ENCODE measurements at places on chromosomes 1 and 21. TPM values are rescaled to one million over a fixed set of nuclear protein-coding genes. Genes with fewer than 3 reads are reported as not detected.

Gene NBPF10
- 3.4 TPM for total RNA-seq

DNA sequence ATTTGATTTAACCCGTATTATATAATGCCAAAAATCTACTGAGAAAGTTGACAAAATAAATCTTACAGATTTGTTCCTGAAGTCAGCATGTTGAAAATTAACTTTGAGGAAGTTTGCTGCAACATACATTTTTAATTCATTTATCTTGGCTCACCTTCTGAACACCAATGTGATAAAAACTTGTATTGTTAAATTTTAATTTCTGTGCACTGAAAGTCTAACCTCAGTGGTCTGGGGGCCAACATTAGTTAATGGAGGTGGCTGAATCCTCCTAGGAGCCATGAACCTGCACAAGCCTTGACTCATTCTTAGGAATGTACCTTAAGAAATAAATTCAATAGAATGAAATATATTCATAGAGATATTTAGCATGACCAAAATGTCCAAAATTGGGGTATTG is 95.3 kb downstream of the ADSS2 start:
- no peak for DNase-seq

Gene OVAAL
- not detected for total RNA-seq

DNA sequence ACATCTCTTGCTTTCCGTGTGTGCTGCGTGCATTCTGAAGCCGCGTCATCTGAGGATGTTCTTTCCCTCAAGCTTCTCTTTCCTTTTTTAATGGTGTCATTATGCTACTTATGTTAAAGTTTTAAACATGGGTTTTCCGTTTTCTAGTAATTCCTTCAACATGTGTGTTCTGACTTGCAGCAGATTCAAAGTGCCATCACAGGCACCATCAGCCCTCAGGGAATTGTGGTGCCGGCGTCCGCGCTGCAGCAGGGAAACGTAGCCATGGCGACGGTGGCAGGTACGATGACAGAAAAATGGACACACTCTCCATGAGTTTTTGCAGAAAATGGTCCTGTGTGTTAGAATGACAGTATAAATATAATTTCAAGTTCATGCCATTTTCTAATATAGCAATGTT is 42.4 kb downstream of the PKNOX1 start:
- no peak for DNase-seq

DNA sequence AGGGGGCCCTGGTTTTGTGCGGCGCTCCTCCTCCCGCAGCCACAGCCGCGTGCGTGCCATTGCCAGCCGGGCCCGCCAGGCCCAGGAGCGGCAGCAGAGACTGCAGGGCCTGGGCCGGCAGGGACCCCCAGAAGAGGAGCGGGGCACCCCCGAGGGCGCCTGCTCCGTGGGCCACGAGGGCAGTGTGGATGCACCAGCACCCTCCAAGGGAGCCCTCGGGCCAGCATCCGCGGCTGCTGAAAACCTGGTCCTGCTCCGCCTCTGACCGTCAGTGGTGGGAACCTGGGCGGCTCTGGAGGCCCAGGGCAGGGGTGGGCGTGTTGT is 21.5 kb downstream of the PANK4 start:
- no peak for DNase-seq

DNA sequence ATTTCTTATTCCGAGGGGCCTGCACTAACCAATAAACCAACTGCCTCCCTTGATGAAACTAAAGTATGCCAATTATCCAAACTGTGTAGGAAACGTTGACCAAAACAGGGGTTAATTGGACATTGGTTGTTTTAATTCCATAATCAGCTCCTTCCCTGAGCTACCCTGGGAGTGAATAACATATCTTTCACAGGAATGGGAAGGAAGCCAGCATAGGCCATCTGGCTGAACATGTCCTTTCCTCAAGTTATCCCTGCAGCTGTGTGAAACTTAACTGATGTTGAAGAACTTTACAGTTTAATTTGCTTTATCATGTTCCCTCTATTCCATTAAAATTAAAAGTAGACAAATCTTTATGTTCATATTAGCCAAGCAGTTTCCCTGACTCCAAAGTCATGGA is 75.4 kb downstream of the NRIP1 start:
- DNase-seq, result no peak

Gene FMOD
- 95.2 TPM for total RNA-seq

- DNase-seq, result no peak
Observed at GRCh38 chr1:224047538-224047937, 66.4 kb upstream of the FBXO28 start.

Gene RNU1-2
- total RNA-seq, result 6,165 TPM

DNA sequence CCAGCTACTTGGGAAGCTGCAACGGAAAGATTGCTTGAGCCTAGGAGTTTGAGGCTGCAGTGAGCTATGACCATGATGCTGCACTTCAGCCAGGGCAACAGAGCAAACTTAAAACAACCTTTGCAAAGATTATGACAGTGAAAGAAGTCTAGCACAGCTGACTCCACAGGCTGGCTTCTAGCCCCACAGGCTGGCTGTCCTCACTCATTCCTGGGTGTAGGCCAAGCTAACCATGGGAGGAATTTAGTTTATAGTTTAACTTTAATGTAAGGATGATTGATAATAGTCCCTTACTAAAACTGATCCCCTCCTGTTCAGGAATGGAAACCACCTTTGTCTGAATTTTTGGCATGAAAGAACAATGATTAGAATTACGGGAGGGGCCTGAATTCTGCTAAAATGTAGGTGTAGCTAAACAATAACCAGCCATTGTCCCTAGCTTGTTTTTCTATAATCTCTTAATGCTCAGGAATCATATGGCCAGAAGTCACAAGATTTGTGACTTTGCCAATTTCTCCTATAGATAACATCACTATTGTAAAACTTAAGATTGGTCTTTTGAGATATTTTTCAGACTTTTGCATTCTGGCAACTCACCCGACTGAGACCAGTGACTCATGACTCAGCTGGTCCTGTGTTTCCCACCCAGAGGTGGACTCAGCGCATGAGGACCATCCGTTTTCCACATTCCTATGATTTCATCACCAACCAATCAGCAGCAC is 28.1 kb upstream of the SGIP1 start:
- DNase-seq, result no peak

DNA sequence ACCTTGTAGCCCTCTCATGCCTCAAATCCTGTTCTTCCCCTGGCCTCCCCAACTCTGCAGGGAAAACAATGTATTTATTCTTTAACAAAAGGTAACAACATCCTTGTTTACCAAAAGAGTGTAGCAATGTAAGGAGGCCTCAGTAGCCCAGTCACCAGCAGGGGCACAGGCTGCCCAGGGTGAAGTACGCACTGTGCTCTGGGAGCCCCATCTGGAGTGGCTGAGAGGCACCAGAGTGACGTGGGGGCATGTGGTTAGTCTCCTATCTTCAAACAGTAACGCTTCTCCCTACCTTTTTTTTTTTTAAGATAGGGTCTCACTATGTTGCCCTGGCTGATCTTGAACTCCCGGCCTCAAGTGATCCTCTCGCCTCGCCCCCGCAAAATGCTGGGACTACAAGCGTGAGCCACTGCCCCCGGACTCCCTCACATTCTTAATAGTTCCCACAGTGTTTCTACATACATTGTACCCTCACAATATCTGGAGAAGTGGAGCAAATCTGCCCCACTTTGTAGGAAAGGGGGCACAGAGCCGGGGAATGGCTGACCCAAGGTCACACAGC is 51.3 kb upstream of the ECE1 start:
- no peak for DNase-seq

DNA sequence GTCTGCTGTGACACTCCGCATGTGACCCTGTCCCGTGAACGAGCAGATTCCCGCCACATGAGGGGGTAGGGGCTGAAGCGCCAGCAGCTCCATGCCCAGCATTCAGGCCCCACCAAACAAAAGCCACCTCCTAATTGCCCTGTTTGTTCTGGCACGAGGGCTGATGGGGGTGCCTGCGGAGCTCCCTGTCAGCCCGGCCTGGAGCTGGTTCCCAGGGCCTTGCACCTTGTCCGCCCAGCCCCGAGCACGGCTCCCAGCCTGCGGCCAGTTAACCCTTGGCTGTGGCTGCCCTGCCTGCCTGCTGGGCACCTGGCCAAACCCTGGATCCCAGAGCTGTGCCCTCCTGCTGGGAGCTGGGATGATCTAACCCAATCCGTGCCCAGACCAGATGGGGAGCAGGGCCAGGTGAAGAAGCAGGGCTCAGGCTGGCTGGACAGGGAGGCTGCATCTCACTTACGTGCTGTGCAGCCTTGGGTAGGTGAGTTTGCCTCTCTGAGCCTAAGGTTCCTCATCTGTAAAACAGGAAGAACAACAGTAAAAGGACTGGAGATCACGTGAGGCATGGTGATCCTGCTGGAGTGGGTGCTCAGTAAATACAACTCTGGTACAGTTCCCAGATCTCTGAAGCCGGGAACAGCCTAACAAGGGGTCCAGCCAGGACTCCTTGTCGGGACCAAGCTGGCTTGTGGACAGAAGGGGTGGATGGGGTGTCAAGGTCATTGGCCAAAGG is 110.9 kb upstream of the IFFO2 start:
- DNase-seq, result no peak

Gene FLG2
- total RNA-seq, result not detected

DNA sequence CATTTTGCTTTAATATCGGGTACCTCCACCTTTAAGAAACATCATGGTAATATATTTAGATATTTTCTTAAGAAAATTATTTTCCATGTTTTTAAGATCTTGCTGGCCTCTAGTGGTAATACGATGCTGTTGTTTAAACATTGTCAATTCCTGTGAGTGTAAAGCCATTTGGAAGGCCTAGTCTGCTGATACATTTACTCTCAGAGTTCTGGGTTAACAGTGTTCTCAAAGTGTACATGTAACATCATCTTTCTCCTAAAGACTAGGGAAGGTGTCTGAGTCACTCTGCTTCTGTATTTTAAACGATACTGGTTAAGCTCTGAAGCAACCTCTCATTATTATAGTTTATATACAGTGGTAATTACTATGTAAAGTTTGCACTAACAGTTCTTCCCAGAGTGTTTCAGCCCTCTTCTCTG is 189.1 kb downstream of the RASAL2 start:
- DNase-seq, result no peak

- DNase-seq, result no peak
Observed at GRCh38 chr1:225883616-225884265, 1.6 kb upstream of the TMEM63A start.

Gene CENPL
- 8.4 TPM for total RNA-seq

GRCh38 chr1:246708166-246708565 is 16.0 kb upstream of the SCCPDH start:
- DNase-seq, result no peak

Gene TNFRSF8
- 2.1 TPM for total RNA-seq

Gene MED8
- 55.2 TPM for total RNA-seq
